ENCODE measurements at places on chromosomes 3 and 15.

DNA sequence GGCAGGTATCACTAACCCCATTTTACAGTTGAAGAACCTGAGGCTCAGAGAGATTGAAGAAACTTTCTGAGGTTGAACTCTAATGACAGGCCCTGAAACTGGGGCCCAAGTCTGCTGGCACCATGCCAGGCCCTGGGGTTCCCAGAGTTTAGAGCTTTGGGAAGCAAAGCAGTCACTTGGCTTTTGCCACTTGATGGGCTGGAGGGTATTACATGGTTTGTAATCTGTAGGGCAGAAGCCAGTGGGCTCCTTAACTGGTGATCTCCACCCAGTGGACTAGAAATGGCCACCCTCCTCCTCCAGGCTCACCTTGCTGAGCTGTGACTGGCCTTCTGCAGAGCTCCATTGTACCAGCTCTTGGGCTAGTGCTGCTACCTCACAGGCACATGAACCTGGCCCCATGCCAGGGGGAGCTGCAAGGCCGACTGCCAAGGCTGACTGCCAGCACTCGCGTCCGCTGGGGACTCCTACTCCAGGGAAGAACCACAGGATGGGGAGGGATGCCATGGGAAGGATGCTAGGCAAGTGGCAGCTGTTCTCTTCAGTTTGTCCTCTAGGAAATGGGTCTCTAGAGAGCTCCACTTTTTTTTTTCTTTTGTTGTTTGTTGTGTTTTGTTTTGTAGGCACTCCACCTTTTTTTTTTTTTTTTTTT is 104.8 kb downstream of the ETFA start:
- H3K27ac ChIP-seq = no peak overlapping the region
- no peaks in the 10 kb centered on the region for H3K36me3 ChIP-seq
- no peak for DNase-seq
- H3K4me1 ChIP-seq = no peaks in the 10 kb centered on the region
- H3K4me3 ChIP-seq = no peak overlapping the region

GRCh38 chr15:39115379-39116057 is 465.4 kb upstream of the THBS1 start:
- DNase-seq = no peak
- no peaks in the 10 kb centered on the region for H3K36me3 ChIP-seq
- no peaks in the 10 kb centered on the region for H3K4me1 ChIP-seq
- H3K4me3 ChIP-seq = no peak overlapping the region

DNA sequence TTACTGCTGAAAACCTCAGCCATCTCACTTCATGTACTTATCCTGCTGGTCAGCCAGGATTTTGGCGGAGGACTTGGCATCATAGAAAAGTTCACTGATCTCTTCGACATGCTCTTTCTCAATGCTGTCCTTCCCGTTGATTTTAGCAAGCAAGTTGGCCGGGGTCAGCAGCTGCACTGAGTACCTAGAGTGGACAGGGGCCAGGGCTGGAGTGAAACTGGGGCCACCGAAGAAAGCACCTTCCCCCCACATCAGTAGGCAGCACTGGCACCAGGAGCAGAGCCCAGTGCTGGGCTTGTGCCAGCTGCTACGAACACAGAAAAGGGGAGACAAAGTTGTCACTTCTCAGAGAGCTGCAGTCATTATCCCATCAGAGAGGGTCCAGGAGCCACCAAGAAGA is 29.0 kb downstream of the SEC61A1 start:
- DNase-seq = no peak
- H3K4me1 ChIP-seq = peaks cover 3% of the 10 kb centered on the region

DNA sequence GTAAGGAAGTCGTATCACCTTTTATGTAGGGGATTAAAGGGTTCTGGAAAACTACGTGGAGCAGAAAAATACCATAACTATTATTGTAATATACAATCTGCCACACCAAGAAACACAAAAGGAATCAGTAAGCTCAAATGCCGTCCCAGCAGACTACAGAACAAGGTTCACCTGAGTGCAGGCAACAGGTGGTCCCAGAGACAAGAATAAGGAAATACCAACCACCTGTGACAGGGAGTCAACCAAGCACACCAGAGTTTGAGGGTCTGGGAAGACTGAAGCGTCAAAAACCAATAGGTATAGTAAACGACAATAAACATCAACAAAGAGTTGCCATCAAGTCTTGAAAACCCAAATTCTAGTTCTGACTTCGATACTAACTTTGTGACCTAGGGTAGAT is 12.1 kb downstream of the SLC24A5 start:
- H3K36me3 ChIP-seq = no peaks in the 10 kb centered on the region
- DNase-seq = no peak
- H3K4me1 ChIP-seq = no peaks in the 10 kb centered on the region
- H3K27ac ChIP-seq = no peak overlapping the region
- no peak overlapping the region for H3K4me3 ChIP-seq

DNA sequence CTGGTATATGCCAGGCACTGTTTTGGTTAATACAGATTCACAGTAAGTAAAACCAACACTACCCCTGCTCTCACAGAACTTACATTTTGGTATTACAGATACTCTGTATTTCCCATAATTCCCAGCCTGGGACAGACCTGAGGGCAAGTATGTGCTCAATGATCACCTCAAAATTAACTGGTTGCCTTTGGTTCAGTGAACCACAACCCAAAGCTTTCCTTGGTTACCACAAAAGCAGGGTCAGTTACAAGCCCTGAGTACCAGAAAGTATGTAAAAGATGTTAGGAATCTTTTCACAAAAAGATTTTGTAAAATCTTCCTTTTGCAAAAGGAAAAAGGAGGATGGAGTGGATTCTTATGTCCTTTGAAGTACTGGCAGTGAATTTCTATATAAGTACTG is 72.2 kb upstream of the GUCA1C start:
- no peaks in the 10 kb centered on the region for H3K4me1 ChIP-seq
- no peaks in the 10 kb centered on the region for H3K36me3 ChIP-seq
- no peak for DNase-seq

All from activated CD4-positive, alpha-beta T cell treated with anti-CD3 and anti-CD28 coated beads, Interleukin-2, amount 10 ng/mL, durations not matched to agents 7 days and 5 days (primary cell).